ENCODE measurements at places on chromosomes 1 and 21.

DNA sequence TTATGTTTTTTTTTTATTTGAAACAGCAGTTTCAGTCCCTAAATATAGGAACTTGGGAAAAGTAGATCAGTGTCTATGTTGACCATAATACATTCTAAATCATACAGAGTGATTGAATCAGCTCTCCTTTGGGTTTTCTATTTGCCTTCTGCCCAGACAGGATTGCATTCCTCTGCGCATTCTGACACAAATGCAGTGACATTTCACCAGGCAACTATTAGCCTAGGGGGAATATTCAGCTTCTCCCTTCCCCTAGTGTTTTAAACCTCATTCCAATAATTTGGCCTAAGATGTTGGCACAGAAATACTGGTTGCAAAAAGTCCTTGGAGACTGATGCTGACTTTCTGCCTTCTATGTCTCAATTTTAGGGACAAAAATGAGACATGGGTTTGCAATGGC lies 172.8 kb downstream of the PTGER3 start:
- no peak for DNase-seq

DNA sequence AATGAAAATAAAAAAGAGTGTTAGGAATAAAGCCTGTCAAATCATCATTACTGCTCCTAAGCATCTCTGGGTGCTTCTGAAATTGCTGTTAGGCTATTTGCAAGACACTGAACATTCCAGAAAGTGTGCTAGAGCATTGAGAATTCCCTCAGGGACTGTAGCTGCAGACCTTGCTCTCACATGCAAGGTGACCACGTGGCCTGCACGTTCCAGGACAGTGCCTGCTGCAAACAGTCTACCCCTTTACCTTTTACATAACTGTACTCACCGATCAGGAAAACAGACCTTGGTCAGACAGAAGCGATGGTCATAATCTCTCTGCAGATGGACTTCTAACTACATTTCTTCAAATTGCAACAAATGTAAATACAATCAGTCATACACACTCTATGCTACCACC lies 164.5 kb downstream of the PSMG1 start:
- no peak for DNase-seq

- no peak for DNase-seq
Observed at GRCh38 chr1:119702384-119702783, 9.3 kb upstream of the PHGDH start.

DNA sequence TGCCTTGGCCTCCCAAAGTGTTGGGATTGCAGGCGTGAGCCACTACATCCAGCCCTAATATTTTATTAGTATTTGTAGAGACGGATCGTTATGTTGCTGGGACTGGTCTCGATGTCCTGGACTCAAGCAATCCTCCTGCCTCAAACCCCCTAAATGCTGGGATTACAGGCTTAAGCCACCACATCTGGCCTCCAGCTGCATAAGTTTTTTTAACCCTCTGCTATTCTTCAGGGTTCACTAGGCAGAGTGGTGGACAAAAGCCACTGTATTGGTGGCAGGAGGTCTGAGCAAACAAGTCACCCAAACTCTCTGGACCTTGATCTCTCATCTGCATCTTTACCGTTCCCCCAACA lies 10.1 kb upstream of the CLIC4 start:
- no peak for DNase-seq

- no peak for DNase-seq
Observed at GRCh38 chr1:41742219-41742618, 176.5 kb downstream of the HIVEP3 start.

DNA sequence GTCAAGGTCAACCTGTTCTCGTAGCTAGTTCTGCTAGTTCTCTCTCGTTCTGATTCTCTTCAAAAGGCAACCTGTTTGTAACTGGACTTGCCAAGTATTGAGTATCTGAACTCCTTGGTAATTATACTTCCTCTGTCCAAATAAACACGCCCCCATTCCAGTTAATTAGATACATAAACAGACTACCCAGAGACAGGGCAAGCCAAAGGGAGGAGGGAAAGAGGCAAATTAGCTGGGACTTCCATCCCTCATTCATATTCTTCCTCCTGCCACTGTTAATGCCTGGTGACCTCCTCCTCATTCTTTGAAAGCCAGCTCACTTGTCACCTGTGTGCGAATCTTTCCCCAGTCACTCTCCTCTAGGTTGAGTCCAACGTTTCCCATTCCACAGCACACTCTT lies 62.9 kb downstream of the LPAR3 start:
- DNase-seq, result no peak

GRCh38 chr1:170365331-170365730 lies 166.6 kb upstream of the GORAB start:
- no peak for DNase-seq

DNA sequence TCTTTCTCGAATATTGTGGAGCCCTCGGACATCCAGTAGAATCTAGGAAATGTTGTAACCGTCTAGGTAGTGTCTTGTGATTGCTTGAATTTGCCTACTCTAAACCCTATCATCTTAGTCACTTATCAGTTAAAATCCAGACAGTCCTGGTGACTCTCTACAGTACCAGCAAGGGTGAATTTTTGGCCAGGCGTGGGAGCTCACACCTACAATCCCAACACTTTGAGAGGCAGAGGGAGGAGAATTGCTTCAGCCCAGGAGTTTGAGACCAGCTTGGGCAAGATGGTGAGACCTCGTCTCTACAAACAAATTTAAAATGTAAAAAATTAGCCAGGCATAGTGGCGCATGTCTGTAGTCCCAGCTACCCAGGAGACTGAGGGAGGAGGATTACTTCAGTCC lies 230.9 kb downstream of the CHRM3 start:
- DNase-seq, result no peak

Data from stimulated activated CD4-positive, alpha-beta T cell treated with anti-CD3 and anti-CD28 coated beads, Interleukin-1b, Interleukin-23, amount 100 ng/mL, for 1 hour (primary cell).